Spleen (tissue), 13 donors: ENCODE measurements at places on chromosomes 5 and 9. TPM values are rescaled to one million over a fixed set of nuclear protein-coding genes. Genes with fewer than 3 reads are reported as not detected.

PFN3 gene
- polyA plus RNA-seq = not detected

FOXD4L4 gene
- not detected for polyA plus RNA-seq

FOXD4L3 gene
- 0.04 TPM for polyA plus RNA-seq

DNA sequence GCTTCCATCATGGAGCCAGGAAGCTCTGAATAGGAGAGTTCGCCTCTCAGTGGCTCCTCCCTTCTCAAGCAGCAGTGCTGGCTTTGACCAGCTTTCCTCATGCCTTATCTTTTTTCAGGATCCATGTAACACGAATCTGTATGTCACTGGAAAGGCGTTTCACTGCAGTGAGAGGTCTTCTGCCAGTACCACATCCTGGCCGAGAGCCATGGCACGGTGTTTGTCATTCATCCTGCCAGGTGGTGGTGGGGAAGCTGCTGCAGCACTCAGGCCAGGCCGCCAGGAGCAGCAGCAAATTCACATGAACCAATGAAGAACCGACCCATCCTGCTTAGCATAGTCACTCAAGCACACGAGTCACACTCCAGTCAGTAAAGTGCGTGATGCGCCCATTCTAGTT is 179.0 kb downstream of the FANCC start:
- no peak for DNase-seq
- H3K27ac ChIP-seq = no peak overlapping the region
- H3K4me1 ChIP-seq = no peaks in the 10 kb centered on the region

- no peak for DNase-seq
- peaks cover 8% of the 10 kb centered on the region for H3K36me3 ChIP-seq
- H3K27me3 ChIP-seq = no peaks in the 10 kb centered on the region
Measured at GRCh38 chr9:114409103-114409780, 21.5 kb upstream of the AKNA start.

GRCh38 chr9:86253577-86253976 is 5.9 kb downstream of the C9orf153 start:
- no peak for DNase-seq
- H3K4me1 ChIP-seq = no peaks in the 10 kb centered on the region
- H3K4me3 ChIP-seq = no peak overlapping the region
- no peaks in the 10 kb centered on the region for H3K36me3 ChIP-seq
- H3K27ac ChIP-seq = no peak overlapping the region

DNA sequence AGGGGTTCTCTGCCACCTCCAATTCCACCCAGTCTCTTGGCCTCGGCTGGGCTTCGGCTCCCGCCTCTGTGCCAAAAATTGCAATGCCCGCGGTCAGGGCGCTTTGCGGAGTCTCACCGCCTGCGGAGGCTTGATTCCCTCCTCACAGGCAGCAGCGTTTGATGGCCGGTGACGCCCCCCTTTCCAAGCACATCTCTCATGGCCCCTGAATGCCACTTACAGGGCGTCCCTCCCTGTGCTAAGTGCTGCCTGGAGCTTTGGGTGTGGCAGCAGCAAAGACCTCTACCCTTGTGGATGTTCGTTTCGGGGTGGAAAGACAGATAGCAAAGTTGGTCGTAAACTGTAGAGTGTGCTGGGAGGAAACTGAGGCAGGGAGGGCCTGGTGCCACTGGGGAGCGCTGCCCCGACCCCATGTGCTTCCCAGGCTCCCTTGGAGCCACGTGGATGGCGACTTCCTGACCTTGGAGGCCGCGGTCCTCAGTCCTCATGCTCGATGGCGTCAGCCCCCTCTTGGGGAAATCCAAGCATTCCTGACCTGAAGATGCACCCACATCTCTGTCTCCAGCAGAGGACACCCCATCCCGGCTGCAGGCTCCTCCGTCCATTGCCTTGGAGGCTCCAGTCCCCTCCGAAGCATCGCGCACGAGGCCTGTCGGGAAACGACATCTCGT is 249.2 kb upstream of the IRX4 start:
- H3K36me3 ChIP-seq = no peaks in the 10 kb centered on the region
- H3K27ac ChIP-seq = no peak overlapping the region
- DNase-seq = peak; percentile 46
- H3K4me1 ChIP-seq = no peaks in the 10 kb centered on the region
- no peaks in the 10 kb centered on the region for H3K27me3 ChIP-seq

DNA sequence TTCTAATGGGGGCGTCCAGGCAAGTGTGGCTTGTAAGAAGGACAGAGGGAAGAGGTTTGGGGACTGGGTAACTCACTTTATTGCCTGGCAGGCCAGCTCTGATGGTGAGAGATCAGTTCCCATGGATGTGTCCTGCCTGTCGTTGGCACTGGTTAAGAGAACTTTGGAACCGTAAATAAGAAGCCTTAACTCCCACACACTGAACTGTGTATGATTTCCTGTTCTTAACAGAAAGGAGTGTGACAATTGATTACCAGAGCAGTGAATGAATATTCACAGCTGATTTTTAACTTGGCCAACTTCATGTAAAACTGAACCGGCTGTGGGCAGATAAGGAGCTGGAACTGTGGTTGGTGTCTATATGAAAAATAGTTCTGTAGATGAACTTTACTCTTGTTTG is 63.2 kb downstream of the MEGF10 start:
- H3K27me3 ChIP-seq = no peaks in the 10 kb centered on the region
- H3K36me3 ChIP-seq = no peaks in the 10 kb centered on the region
- no peak for DNase-seq
- no peak overlapping the region for H3K27ac ChIP-seq
- H3K4me1 ChIP-seq = no peaks in the 10 kb centered on the region
- no peak overlapping the region for H3K4me3 ChIP-seq

- no peaks in the 10 kb centered on the region for H3K36me3 ChIP-seq
- no peak overlapping the region for H3K27ac ChIP-seq
- H3K4me3 ChIP-seq = no peak overlapping the region
- H3K4me1 ChIP-seq = no peaks in the 10 kb centered on the region
Measured at GRCh38 chr9:81182431-81182830, 506.9 kb downstream of the TLE1 start.

GRCh38 chr9:82168585-82168984 is 180.0 kb downstream of the SPATA31D1 start:
- no peaks in the 10 kb centered on the region for H3K27me3 ChIP-seq
- no peaks in the 10 kb centered on the region for H3K36me3 ChIP-seq
- no peak overlapping the region for H3K27ac ChIP-seq
- no peak overlapping the region for H3K4me3 ChIP-seq
- no peaks in the 10 kb centered on the region for H3K4me1 ChIP-seq

DNA sequence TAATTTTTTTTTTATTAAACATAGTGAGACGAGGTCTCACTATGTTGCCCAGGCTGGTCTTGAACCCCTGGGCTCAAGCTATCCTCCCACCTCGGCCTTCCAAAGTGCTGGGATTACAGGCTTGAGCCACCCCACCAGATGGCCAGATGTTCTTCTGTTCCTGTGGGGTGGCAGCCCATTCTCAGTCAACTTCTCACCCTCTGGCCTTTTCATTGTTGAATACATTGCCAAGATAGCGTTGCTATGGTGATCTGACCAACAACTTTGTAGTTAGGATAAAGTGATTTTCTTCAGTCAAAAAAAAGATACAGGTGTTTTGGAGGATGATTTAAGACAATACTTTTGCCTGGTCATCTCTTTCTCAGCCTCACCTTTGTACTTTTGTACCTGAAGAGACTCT is 109.1 kb downstream of the EGFLAM start:
- H3K36me3 ChIP-seq = no peaks in the 10 kb centered on the region
- no peaks in the 10 kb centered on the region for H3K4me1 ChIP-seq
- no peaks in the 10 kb centered on the region for H3K27me3 ChIP-seq
- no peak overlapping the region for H3K27ac ChIP-seq
- no peak for DNase-seq
- no peak overlapping the region for H3K4me3 ChIP-seq

DNA sequence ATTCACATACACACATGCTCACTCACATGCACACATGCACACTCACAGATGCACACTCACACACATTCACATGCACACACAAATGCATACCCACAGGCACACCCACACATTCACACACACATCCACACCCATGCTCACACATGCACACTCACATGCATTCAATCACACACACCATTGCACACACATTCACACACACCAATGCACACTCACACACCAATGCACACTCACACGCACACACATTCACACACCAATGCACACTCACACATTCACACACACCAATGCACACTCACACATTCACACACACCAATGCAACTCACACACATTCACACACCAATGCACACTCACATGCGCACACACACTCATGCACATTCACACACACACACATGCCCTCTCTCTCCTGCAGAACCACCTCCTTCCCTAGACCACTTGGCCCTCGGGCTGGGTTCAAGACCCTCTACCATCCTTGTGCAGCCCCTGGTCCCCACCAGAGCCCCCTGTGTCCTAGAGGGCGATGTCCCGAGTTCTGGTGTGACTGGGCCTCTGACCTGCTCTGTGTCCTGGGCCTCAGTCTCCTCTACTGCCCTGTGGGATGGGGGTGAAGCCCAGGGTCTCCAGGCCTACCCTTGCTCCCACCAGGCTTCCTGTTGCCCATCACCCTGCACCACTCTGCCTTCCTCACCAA is 139.0 kb downstream of the OLFM1 start:
- peak; percentile 31 for DNase-seq
- no peaks in the 10 kb centered on the region for H3K36me3 ChIP-seq
- H3K4me3 ChIP-seq = no peak overlapping the region
- no peaks in the 10 kb centered on the region for H3K27me3 ChIP-seq

GRCh38 chr5:34045996-34046395 is 3.0 kb upstream of the C1QTNF3 start:
- peaks cover 48% of the 10 kb centered on the region for H3K4me1 ChIP-seq
- H3K27me3 ChIP-seq = no peaks in the 10 kb centered on the region
- H3K27ac ChIP-seq = no peak overlapping the region
- H3K4me3 ChIP-seq = no peak overlapping the region
- no peak for DNase-seq
- H3K36me3 ChIP-seq = no peaks in the 10 kb centered on the region

DNA sequence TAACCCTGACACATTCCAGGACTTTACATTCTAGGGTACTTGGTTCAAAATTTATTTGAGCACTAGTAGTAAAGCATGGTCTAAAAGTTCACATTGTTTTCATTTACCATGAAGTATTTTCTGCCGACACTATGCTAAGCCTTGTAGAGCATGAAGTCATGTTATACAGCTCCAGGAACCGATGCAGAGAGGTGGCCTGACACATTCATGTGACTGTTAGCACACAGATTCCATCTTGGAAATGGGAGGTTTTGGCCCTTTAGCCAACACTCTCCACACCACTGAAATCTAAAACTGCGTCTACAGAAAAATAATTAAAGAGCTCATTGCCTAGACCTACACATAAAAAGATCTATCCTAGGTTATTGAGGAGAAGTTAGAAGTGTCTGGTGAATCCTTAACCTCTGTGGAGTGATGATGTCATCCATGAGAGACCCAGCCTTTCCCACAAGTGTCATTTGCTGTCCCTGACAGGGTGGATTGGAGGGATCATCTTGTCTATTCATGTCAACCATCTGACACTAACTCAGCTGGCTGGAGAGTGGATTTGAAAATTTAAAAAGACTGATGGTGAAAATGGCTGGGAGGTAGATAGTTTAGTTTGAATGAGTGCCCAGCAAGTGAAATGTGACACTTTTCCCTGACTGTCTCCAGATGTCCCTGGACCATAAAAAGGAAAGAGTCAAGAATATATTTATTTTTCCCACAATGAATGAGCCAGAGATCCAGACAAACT is 1.3 kb downstream of the RANBP3L start:
- H3K36me3 ChIP-seq = no peaks in the 10 kb centered on the region
- H3K4me1 ChIP-seq = no peaks in the 10 kb centered on the region
- no peak for DNase-seq
- no peak overlapping the region for H3K4me3 ChIP-seq
- no peak overlapping the region for H3K27ac ChIP-seq
